ENCODE measurements at places on chromosomes 1 and 21.
A peak's percentile ranks its signal among the peaks of the same experiment; 100 is the strongest.

DNA sequence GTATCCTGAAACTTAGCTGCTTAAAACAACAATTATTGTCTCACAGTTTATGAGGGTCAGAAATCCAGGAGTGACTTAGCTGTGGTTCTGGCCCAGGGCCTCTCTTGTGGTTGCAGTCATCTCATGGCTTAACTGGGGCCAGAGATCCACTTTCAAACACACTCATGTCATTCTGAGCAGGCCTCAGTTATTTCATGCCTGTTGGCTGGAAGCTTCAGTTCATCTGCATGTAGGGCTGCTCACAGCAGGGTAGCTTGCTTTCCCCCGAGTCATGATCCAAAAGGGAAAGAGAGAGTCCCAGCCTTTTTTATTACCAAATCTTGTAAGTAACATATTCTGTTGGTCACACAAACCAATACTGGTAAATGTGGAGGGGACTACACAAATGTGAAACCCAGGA is 96.6 kb upstream of the B3GALT2 start:
- no peak for DNase-seq

DNA sequence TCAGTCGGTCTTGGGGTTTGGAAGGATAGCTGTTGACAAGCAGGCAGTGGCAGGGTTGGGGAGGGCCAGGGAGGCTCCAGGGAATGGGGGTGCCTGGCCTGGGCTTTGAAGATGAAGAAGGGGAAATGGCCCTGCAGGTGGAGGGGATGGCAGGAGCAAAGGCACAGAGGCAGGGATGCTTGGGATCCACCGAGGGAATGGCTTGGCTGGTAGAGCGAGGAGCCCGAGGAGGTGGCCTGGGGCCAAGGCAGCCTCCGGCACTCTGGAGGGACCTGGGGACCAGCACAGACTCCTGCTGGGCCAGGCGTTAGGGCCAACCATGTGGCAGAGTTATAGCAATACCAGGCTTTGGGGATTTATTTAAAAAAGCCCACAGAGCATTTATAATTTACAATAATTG is 62.9 kb upstream of the EDN2 start:
- DNase-seq, result no peak

- no peak for DNase-seq
Measured at GRCh38 chr1:68751723-68752122, 254.8 kb upstream of the DEPDC1 start.

DNA sequence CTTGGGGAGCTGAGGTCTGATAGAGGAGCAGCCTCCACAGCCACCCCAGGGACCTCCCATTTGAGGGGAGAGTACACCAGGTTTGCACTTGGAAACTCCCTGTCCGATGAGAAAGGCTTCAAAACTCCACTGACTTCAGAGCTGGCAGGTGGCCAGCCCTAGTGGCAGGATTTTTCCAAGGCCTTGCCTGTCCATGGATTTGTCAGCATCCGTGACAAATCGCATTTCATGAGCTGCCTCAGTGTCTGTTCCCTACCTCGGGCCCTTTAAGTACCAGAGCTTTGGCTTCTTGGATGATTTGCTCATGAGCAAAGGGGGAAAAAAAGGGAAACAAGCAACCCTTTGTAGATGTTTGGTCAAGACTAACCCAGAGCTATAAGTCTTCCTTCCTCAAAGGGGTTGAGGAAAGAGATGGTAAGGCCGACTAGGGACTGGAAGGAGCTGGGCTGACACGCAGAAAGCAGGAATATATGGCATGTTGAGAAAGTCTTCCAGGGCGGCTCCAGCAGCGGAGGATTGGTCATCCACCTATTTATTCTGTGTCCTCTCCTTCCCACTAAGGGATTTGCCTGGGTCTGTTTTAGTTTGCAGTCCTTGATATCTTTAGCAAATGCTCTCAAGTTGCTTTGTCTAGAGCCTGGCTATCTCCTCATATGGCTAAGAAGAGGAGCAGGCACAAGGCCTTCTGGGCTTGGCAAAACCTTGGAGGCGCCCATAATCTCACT is 2.7 kb upstream of the HSPG2 start:
- no peak for DNase-seq

DNA sequence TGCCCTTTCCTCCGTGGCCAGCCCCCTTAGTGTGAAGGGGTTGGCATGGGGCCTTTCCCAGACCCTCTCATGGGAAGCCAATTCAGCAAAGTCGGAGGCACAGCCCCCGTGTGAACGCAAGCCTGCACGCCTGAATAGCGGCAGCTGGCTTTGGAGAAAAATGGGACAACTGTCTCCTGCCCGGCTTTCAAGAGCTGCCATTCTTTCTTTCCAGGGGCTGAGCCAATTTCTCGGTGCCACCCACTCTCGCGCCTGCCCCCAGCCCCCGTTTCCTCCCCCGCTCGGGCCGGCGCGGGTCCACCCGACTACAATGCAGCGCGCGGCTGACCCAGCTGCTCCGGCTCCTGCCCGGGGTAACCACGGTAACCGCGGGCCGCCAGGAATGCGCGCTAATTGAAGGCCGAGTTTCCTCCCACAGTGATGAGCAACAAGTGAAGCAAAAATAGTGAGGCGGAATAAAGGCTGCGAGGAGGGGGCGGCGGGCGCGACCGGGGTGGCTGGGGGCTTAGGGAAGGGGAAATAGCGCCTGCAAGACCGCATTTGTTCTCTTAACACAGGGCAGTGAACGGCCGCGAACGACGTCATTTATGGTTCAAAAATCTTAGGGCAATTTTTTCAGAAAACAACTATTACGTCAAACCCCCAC is 27.8 kb downstream of the ILDR2 start:
- peak; percentile 1 for DNase-seq

DNA sequence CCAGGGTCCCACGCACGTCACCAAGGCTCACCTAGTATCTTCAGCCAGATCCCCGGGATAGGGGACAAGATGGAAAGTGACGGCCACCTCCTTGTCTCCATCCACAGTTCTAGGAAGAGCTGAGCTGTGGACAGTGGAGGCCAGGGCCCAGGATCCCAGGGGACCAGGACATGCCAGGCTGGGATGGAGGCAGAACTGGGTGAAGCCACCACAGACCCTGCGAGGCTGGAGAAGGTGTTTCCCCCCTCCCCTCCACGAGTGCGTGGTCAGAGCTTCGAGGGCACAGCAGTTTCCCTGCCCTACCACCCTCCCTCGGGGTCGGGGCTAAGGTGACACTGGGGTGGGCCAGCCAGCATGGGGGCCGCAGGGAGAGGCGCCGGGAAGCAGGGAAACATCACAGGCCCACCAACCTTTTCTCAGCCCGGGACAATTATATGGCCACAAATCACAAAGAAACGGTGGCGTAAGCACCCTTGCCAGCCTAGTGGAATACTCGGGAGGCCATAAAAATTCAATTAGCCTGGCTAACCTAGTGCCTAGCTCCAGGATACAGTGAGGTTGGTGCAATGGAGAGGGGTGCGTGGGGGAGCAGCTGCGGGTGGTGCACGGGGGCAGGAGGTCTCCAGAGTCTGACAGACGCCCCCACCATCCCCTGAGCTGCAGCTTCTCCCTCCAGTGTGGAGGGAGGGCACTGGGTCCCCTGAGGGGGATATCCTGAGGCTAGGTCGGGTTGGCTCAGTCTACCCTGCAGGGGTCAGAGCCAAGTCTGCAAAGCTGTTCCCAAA is 13.4 kb downstream of the DRAXIN start:
- DNase-seq, result no peak
